ENCODE measurements at places on chromosomes 2 and 18.

DNA sequence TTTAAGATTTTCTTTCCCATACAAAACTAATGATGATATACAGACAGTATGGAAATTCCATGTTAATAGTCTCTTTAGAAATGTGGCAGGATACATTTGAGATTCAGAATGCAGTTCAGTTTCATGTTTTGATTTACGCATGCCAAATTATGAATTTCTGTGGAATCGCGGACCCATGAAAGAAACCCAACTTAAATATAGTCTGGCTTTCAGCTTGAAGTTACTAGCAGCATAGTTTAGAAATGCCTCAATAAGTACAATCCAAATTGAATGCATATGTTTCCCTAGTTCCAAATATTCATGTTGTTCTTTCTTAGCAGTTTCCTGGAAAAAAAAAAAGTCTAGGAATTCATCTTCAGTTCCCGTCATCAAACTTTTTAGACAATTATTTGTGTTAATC is 164.1 kb upstream of the RASGRP3 start:
- no peak for DNase-seq

DNA sequence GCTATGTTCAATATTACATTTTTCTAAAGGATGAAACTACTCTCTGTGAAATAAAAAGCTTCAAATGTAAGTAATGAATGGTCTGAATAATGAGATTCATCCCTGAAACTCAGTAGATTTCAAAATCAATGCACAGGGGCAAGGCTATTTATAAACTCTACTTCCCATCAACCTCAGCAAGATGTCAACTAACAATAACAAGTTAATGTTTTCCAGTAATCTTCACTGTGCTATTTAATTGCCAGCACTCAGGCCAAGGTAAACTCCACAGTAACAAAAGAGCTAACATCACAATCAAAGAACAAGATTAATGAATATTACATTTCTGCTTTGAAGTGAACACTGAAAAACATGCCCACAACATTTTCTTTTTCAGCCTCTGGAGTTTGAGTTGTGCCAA is 144.3 kb upstream of the ZFP36L2 start:
- DNase-seq = peak; percentile 61

DNA sequence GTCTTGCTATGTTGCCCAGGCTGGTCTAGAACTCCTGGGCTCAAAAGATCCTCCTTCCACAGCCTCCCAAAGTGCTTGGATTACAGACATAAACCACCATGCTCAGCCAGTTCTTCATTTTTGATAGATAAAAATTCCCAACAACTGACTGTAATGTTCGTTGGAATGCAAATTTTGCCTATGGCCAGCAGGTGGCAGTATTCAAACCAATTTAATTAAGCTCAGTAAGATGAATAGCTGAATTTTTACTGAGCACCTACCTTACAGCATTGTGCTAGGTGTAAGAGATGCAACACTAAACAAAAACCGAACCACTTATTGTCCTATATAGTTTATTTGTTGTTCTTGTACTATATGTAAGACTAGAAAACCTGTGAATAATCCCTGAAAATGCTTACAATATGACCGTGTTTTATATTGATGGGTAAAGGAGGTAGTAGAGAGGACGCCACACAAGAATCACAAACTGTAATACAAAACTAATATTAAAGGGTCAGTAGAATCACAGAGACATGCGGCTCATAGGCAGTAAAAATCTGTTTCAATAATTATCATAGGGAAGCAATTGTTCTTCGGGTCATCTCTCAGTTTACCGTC is 8.2 kb upstream of the TMEM182 start:
- DNase-seq = peak; percentile 15

- DNase-seq = no peak
Measured at GRCh38 chr2:240107477-240107796, 28.7 kb downstream of the COPS9 start.

DNA sequence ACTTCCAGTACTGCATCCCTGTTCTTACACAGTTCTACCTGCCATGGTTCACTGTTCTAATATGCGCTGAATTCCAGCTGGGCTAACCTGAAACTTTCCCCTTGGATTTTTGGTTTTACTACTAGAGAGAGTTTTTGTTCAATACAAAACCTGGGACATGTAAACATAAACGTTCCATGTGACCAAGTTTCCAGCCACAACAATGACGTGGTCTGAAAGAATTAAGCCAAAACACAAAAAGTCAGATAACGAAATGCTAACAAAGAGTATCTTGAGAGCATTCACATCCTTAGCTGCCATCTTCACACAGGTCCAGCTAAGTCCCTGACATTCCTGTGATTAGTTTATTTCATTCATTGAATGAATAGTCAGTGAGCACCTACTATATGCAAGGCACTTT is 467.0 kb upstream of the PKDCC start:
- no peak for DNase-seq

- no peak for DNase-seq
Measured at GRCh38 chr2:141499123-141499522, 631.7 kb downstream of the LRP1B start.

DNA sequence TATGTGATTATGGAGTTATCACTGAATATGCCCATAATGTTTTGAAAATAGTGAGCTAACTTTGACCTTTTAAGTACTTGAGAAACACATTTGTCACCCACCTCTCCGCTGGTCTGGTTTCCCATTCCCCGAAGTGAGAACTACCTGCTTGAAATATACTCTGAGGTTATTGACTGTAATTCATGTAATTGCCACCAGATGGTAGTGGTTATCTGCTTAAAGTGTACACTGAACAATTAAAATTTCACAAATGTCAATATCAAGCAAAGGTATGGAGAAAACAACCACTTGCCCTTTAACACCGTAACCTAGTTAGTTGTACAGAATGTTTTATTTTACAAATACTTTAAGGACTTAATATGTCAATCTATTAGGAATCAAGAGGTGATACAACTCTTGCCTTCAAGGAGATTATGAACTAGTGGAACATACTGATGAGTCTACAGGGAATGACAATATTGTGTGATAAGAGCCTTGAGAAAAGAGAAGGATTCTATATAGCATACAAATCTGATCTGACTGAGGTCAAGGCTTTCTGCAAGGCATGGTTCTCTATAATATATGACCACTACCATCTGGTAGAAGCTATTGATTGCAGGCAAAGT is 316.8 kb upstream of the KCNH7 start:
- peak; percentile 35 for DNase-seq

GRCh38 chr18:55432307-55433040 is 155.5 kb downstream of the TCF4 start:
- DNase-seq = no peak

DNA sequence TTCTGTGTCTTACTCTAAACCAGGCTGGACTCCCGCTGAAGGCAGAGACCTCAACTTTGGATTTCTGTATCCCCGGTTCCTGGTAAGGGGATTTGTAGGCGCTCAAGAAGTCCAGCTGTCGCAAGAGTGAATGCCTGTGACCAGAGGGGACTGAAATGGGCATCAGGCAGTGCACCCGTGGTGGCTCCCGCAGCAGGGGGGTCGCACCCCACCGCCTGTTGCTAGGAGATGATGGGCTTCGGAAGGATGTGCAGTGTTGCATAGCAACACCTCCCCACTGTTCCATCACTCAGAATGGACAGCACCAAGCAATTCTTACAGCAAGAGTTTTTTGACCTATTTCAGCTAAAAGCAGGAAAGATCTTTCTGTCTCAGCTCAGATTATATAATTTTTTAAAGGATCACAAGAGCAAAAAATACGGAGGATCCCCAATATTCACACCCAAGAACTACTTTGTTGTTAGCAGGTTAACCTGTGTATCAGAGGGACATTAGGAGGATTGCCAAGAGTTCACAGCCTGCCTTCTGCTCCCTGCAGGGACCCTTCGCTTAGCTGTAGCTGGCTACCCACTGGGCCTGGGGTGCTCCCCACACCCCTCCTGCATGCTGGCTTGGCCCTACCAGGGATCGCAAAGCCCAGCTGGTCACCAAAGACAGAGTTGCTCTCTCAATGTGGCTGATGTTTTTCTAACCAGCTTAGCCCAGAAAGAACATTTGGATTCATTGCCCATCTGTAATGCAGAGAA is 63.8 kb downstream of the SOWAHC start:
- no peak for DNase-seq

GRCh38 chr2:120964819-120965218 is 229.2 kb downstream of the GLI2 start:
- no peak for DNase-seq

DNA sequence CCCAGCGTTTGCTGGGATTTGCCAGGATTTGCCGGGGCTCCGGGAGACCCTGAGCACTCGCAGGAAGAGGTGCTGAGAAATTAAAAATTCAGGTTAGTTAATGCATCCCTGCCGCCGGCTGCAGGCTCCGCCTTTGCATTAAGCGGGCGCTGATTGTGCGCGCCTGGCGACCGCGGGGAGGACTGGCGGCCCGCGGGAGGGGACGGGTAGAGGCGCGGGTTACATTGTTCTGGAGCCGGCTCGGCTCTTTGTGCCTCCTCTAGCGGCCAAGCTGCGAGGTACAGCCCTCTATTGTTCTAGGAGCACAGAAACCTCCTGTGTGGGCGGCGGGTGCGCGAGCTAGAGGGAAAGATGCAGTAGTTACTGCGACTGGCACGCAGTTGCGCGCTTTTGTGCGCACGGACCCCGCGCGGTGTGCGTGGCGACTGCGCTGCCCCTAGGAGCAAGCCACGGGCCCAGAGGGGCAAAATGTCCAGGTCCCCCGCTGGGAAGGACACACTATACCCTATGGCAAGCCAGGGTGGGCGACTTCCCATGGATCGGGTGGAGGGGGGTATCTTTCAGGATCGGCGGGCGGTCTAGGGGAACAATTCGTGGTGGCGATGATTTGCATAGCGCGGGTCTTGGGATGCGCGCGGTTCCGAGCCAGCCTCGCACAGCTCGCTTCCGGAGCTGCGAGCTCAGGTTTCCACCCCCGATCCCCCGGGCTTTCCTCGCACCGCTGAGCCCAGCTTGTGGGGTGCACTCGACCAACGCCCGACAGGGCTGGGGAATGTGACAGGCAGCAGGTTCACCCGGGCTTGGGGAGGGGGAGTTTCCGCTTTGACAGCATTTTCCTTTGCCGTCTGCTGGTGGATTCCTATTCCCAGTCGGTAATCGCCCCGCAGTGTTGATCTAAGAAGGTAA is 2.8 kb downstream of the ONECUT2 start:
- DNase-seq = peak; percentile 64

- DNase-seq = no peak
Measured at GRCh38 chr18:37482433-37482832, 83.2 kb downstream of the CELF4 start.

DNA sequence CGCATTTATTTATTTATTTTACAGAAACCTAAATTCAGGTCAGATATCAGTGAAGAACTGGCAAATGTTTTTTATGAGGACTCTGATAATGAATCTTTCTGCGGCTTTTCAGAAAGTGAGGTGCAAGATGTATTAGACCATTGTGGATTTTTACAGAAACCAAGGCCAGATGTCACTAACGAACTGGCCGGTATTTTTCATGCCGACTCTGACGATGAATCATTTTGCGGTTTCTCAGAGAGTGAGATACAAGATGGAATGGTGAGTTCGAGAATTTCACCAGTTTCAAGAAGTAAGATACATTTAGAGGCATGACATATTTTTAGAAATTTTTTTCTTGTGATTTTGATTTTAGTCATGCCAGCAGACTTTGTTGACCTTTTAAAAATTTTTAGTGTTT is 4.6 kb downstream of the CDCA7 start:
- DNase-seq = no peak

DNA sequence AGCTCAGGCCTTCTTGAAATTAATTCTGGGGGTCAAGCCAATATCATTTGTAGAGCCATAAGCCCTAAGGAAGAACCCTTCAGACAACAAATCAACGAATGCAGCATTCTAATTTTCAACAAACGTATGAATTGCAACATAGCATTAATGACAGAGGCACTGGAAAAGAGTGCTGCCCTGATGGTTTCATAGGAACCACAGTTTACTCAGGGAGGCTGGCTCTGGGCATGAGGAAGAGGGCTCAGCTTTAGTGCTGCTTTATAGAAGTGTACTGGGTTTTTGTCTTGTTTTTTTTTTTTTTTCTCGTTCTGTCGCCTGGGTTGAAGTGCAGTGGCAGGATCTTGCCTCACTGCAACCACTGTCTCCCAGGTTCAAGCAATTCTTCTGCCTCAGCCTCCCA is 36.1 kb upstream of the CAB39 start:
- DNase-seq = no peak

DNA sequence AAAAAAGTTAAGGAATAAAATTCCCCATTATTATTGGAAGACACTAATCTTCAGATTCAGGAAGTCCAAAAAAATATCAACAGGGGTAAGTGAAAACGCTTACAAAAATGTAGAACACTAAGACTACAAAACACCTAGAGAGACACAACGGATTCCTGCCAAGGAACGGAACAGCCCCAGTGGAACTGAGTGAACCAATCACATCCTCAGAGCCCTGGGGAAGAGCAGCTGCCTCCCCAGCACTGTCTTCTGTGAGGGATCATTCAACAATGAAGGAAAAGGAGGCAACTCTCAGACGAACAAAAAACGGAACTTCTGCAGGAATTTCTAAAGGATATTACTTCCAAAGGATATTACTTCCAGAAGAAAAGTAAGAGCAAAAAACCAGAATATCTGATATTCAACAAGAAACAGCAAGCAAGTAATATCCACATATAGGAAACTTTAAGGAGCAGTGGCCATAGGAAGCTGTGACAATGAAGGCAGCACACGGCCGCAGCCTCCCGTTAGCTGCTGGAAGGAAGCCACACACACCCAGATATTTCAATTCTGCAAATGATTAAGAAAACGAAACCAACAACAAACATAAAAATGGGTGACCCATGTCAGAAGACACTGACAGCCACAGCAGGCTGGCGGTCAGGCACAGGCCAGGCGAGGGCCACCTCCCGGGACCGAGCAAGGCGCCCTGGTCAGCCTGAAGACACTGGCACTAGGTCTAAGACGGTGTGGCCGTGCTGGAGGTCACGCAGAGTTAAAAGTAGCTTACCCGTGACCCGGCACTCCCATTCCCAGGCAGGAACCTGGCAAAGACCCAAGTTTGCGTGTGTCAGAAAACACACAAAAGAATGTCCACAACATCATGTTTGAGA is 81.8 kb downstream of the HDAC4 start:
- no peak for DNase-seq

- DNase-seq = no peak
Measured at GRCh38 chr2:232076736-232077135, 115.2 kb downstream of the DIS3L2 start.

DNA sequence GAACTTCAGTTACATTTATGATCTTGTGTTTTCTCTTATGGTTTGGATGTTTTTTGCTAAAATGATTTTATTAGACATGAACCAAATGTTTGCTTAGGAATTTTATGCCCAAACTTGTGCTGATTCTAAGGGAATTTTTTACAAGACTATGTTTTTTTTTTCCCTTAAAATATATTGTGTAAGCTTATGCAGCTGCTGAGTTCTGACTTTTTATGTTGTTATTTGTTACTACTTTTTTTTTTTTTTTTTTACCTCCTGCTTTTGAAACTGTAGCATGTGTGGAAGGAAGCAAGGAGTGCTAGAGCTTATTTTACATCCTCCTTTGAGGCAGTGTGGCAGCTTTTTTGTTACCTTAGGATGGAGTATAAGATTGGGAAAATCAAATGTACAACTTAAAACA is 6.0 kb upstream of the DNAH7 start:
- no peak for DNase-seq

GRCh38 chr2:69156624-69157023 is 143.6 kb downstream of the ANTXR1 start:
- no peak for DNase-seq

Measured in SHP77 treated with DMSO at 0.1 percent for 48 hours (cell line).